ENCODE measurements at places on chromosomes 5 and 9.
A peak's percentile ranks its signal among the peaks of the same experiment; 100 is the strongest.

DNA sequence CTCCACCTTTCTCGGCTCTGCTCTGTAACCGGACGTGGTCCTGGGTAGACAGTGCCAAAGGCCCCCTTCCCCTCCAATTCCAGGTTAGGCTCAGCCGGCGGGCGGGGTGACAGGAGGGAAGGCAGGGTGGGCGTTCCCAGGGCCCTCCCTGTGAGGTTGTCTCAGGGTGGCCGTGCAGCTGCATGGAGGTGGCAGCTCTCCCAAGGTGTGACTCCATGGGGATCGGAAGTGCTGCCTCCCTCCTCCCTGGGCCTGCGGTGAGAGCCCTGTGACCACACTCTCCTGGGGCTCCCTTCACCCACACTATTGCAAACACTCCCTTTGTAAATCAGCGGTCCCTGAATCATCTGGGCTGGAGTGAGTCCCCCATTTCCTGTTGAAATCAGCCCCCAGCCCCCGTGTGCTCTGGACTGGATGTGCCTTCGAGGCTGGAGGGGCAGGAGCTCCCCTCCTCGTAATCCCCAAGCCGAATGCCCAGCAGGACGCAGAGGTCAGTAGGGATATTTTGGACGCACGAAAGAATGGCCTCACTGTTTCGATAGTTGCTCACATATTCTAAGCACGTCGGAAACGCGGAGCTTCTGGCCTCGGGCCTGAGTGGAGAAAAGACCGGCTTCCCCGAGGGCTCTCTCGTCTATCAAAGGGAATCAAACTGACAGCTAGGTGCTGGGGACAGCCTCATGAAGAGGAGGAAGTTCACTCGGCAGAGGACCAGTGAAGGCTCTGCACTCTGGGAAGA lies 107.6 kb upstream of the COL5A1 start:
- peak; percentile 75 for DNase-seq

GRCh38 chr5:82158755-82159413 lies 119.3 kb downstream of the RPS23 start:
- peak; percentile 77 for DNase-seq

GRCh38 chr9:16363073-16363781 lies 507.2 kb downstream of the BNC2 start:
- DNase-seq: no peak

- no peak for DNase-seq
Observed at GRCh38 chr9:126420135-126420534, 93.5 kb downstream of the MVB12B start.

GRCh38 chr5:37774912-37775483 lies 64.8 kb downstream of the GDNF start:
- DNase-seq: peak; percentile 57
